ENCODE measurements at places on chromosomes 6 and 20. TPM values are rescaled to one million over a fixed set of nuclear protein-coding genes. Genes with fewer than 3 reads are reported as not detected.

DNA sequence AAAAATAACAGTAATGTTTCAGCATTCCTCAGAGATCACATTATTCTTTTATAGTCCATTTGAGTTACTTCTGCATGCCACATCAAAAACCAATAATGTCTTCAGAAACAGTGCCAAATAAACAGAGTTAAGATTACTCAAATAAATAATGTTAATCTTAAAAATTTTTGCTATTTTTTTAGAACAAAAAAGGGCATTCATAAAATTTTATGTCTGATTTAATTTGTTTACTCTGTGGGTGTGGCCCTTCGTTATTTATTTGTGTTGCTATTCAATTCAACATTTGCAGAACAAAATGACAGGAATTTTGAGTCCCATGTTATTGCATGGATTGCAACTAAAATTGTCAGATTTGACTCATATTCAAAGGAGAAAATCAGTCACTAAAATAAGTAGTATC lies 18.7 kb upstream of the TBC1D32 start:
- DNase-seq, result no peak

DNA sequence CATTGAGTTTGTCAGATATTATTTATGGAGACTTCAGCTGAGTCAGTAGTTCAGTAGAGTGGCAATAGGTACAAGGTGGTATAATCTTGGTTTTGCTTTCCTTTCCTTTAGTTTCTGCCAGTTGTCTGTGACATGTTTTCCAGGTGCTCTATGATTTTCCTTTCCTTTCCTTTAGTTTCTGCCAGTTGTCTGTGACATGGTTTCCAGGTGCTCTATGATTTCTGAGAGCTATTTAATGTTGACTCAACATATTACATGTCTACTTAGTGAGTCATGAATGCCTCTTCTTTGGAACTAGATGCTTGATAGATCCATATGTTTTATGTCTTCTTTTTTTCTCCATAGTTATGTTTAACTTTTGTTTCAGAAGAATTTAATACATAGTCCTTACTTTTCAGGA lies 186.4 kb upstream of the DEFB112 start:
- DNase-seq, result no peak

Gene SLC22A2
- 10.3 TPM for polyA plus RNA-seq

GRCh38 chr6:55456016-55456415 lies 123.0 kb downstream of the HMGCLL1 start:
- no peak for DNase-seq

DNA sequence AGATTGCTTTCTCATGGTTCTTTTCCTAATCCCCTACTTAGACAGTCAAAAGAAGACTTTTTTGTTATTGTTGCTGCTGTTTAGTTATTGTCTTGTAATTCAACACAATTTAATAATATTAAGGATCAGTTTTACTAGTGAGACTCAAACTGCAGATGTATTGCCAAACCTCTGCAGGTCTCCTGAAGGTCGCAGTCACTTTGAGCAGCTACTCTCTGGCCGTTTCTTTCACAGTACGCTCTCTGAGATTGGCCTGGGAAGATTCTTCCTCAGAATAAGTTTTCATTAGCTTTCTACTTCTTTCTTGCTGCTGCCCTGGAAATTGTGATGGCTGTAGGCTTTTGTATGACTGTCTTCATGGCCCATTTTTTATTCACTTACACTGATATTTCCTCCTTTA lies 930.8 kb downstream of the QKI start:
- no peak for DNase-seq

- no peak for DNase-seq
Measured at GRCh38 chr20:13458860-13459451, 179.8 kb downstream of the TASP1 start.

DNA sequence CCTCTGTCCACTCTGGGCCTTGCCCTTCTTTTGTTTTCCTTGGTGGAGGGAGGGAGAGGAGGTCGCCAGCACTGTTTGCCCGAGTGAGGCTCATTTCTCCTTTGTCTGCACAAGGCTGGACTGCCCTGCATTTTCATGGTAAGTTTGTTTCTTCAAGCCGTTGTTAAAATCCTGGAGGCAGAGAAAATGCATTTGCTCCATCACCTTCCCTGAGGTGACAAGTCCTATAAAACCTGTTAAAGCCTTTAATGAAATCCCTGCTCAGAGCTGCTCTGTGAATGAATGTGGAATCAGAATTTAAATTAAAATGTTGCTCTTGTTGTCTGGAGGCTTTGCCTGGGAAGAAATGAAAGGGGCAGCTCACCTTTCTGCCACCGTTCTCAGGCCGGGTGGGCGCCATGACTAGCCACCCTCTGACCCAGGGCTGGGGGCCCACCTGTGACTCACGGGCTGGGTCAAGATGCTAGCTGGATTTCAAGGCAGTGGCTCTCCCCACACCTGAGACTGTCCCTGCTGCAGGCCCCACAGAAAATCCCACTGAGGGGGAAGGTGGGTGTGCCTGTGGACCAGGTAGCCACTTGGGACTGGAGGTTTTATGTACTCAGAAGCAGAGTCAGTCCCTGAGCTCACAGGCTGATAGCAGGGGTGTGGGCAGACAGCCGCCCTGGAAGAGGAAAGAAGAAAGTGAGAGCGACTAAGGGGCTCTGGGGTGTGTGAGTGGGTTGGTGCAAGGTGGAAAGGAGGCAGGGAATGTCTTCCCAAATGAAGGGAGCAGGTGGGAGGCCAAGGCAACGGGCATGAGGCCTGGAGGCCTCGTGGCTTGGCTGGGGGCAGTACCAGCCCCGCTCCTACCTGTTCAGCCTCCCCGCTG lies 24.0 kb upstream of the MYT1 start:
- DNase-seq, result no peak

DNA sequence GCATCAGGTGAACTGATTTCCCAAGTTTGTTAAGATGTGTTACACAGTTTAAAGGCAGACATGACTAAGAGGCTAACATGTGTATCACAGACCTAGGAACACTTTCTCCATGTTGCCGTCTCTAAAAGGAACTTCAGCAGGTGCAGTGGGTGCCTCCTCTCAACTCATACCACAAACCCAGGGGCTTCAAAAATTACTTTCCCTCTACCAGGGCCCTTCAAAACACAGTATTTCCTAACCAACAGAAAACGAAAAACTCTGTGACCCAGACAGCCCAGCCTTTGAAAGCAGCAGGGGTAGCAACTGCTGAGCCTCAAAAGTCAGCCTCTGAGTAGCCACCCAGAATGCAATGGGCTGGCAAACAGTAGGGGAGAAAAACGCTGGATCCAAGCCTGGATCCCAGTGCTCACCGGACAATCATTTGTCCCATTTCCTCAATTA lies 28.5 kb downstream of the B4GALT5 start:
- no peak for DNase-seq

DNA sequence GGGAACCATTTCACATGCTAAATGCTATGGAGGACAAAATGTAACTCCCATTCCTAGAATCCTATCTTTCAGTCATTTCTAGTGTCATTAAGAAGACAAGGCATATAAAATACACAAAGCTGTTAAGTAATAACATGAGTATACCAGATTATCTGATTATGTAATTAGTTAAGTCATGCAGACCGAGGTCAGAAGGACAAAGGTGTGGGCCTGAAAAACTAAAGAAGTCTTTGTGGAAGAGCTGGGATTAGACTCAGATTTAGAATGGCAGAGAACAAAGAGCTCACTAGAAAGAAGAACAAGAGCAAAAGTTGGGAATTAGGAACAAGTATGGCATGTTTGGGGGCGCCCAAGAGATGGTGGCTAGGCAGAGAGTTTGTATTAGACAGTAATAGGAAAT lies 37.0 kb downstream of the EFHC1 start:
- DNase-seq, result no peak

Gene RSPO4
- 2.4 TPM for polyA plus RNA-seq

- no peak for DNase-seq
Measured at GRCh38 chr6:3377536-3378397, 79.1 kb downstream of the SLC22A23 start.

Gene GPLD1
- 4.0 TPM for polyA plus RNA-seq

GRCh38 chr6:81933089-81933488 lies 180.6 kb upstream of the TENT5A start:
- no peak for DNase-seq

DNA sequence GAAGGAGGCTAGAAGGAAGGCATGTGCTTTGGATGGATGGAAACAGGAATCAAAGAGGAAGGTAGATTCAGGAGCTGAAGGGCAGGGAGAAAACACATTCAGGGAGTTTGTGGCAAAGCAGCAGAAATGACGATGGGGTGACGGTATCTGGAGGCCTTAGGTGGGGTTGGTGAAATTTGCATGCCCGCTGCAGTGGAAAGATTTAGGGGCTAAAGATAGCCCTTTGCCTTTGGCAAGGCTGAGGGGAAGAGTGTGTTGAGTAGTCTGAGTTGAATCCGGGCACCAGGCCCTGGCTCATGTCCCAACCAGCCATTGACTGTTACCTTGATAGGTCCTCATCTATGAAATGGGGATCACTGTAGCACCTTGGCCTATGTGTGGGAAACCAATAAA lies 1.3 kb downstream of the GZF1 start:
- DNase-seq, result no peak

Gene SRSF12
- 18.2 TPM for polyA plus RNA-seq

DNA sequence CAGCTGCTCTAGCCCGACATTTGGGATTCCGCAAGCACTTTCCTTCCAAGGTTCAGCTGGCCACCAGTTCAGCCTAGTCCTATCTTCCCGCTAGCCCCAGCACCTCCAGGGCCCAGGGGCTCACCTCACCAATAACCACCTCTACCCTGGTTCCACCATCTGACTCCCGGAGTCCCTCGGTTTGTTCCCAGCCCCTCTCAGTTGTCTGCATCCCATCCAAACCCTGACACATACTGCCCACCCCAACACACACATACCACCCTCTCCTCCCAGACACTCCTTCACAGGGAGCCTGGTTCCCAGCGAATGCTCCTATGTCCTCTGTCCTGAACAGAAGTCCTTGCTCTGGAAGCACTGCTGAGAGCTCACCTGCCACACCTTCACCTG lies 418 bp downstream of the TNXB start:
- no peak for DNase-seq

Gene BTN1A1
- polyA plus RNA-seq, result 0.22 TPM

Gene MYLK2
- polyA plus RNA-seq, result 0.56 TPM

DNA sequence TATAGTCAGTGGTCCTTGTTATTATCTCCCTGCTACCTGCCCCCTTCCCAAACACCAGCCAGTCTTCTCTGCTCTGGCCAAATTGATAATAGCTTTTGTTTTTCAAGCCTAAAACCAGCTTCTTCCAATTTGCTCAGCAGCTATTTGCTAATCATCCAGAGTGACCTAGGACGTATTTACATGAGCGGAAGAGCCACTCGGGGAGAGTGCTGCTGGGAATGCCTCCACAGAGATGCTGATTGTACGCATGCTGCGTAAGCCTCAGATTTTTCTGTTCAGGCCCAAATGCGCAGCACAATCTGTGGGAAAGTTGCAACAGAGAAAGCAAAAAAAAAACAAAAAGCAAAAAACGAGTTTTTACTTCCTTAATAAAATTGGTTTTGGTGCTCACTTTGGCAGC lies 24.4 kb upstream of the ID1 start:
- no peak for DNase-seq

GRCh38 chr6:154960854-154961530 lies 34.1 kb upstream of the TIAM2 start:
- DNase-seq, result no peak

Gene SLC4A11
- polyA plus RNA-seq, result 3.6 TPM

- DNase-seq, result peak; percentile 68
Measured at GRCh38 chr20:51766994-51767866, 960 bp downstream of the ATP9A start.

DNA sequence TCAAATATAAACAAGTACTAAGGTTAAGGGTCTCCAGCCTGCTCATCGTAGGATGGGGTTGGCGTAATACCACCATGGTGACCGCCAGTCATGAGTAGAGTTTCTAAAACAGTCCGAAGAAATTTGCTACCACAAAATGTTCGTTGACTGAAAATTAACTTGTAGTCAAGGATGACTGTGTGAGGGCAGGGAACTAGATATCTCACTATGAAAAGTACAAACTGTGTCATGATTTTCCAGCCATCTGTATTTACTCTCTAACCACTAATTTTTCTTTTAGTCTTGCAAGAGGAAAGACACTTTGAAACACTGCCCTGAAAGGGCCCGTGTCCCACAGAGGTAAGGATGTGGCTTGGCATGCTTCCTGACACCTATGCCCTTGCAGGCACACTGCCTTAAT lies 99.7 kb downstream of the IRF4 start:
- DNase-seq, result no peak

GRCh38 chr6:3125815-3126214 lies 7.3 kb downstream of the BPHL start:
- no peak for DNase-seq

Gene OPRL1
- polyA plus RNA-seq, result 1.3 TPM

DNA sequence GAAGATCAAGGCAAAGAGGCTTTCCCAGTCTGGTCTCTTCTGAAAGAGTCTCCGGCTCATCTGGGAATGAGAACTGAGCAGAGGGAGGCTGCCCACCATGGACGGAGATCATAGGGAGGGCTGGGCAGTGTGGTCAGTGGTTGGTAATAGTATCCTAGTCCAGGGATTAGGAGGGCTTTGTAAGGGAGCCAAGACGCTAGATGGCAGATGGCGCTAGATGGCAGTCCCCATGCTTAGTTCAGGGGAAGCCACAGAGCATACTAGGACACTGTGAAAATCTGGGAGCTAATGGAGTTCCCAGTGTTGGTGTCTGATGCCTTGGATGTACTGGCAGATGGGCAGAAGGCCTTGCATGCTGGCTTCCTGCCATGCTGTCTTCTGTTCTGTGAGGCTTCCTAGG lies 21.7 kb upstream of the DAAM2 start:
- no peak for DNase-seq
